ENCODE measurements at places on chromosomes 5 and 9.

DNA sequence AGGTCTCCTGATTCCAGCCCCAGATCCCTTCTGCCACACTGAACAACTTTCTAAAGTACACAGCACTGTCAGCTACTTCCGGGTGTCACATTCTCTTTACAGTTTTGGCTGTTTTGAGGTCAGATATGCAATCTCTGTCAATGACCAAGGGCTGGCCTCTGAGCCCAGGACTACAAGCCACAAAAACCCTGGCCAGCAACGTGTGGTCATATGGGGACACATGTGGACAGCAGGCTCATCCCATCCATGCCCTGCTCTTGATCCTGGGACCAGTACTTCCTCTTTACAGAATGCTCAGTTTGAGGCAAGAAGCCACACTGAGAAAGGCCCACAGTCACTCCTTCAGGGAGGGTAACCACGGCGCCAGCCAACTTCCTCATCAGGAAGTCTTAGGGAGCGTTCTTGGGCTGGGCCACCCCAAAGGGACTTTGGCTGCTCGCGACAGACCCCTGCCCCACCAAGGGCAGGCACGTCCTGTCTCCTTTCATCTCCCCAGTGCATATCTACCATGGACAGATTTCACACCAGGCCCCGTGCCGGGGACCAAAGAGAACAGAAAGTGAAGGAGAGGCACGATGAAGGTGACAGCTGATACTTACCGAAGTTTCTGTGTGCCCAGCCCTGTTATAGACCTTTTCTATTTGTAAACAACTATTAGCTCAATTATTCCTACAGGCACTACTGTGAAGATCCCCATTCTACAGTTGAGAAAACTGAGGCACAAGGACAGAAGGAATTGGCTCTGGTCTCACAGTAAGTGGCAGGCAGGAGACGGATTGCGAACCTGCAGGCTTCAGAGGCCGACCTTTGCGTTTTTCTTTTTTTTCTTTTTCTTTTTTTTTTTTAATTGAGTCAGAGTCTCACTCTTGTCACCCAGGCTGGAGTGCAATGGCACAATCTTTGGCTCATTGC is 37.3 kb downstream of the STK10 start:
- DNase-seq: no peak

- DNase-seq: no peak
Measured at GRCh38 chr9:95272830-95273229, 44.7 kb downstream of the FANCC start.

DNA sequence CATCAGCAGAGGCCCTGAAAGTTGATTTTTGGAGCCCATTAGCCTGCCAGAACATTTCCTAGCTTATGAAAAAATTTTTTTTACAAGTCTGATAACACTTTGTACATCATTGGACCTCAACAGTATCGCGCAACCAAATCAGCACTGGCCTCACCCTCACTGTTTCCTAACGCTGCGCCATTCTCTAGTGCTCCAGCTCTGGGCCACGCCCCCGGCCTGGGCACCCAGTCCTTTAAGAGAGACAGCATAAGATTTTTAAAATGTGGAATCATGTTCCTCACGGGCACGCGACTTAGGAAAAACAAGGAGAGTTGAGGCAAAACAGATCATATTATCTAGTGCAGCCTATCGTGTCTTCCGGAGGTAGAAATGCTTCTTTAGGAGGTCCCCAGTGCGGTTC is 114.5 kb downstream of the BOD1 start:
- no peak for DNase-seq

DNA sequence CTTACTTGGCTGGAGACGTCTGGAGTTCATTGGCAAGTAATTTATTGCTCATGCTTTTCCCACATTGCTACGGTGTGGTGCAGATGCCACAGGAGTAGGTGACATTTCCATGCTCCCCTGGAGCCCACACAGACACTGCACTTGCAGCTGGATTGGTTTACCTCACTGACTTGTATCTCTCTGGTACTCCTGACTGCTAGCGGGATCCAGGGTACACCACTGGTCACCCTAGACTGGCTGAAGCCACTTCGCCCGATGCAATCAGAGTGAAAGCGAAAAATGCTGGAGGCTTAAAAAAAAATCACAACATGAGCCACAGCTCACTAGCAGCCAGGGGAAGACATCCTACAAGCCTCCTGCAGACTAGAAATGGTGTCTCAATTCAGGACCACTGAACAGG is 32.6 kb upstream of the SLIT3 start:
- DNase-seq: no peak

Measured in AG09309 (cell line).